ENCODE measurements at places on chromosomes 12 and 14.

DNA sequence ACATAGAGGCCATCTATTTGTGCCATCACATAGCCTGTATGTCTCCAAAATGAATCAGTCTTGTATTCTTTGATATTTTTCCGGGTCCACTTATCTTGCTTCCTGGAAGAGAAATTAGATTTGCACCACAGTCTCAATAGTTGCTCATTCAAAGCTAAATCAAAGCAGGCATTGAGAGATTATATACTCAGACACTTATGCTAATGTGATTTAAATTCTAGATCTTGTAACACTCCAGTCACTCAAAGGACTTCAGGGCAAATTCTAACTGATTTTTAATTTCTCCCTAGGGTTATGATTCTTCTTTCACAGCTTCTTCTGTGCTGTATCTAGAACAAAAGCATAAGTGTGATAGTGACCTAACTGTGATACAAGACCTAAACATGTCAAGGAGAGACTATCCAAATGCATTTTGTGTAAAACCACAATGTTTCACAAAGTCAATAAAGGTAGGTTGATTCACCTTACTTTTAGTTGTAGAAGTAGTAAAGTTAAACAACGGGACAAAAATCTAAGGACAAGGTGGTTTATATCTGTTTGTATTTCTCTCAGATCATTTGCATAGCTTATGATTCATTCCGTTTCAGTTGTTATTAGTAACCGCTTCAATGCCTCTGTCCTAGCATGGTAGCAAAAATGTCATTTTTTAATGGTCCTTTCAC, 26.8 kb downstream of the PLBD1 start:
- DNase-seq, result no peak

DNA sequence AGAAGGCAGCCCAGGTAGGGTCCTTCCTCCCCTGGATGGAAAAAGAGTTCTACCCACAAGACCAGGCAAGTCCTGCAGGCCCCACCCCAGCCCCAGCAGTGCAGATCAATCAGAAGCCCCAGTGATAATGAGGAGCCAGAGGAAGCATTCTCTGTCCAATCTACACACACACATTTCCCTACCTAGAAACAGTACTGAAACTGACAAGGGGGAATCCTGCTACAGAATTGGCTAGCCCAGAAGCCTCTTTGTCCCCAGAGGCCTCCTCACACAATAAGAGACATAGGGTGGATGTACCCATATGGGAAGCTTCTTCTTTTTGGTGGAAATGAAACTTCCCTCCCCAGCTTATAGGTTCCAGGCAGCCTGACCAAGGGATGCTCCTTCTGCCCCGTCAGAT, 9.9 kb downstream of the FSCB start:
- DNase-seq, result no peak

DNA sequence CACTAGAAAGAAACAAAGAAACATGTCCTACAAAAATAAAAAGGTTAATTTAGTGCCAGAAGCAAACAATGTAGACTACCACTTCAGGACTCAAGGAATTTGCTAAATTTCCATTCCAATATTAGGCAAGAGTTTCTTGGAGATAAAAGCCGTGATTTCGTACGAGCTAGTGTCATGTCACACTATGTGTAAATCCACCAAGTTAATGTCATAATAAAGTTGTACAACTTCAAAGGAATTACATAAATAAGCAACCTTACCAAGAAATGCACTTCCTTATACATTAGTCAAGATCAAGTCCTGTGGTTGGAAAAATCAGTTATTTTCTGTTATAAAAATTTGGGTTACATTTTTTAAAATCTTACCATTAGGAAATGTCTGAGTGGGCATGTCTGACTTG, 1222.8 kb downstream of the GALC start:
- DNase-seq, result no peak

- no peak for DNase-seq
Observed at GRCh38 chr12:92717202-92717601, 14.4 kb downstream of the PLEKHG7 start.

GRCh38 chr12:77133566-77133965, 68.2 kb upstream of the E2F7 start:
- no peak for DNase-seq

DNA sequence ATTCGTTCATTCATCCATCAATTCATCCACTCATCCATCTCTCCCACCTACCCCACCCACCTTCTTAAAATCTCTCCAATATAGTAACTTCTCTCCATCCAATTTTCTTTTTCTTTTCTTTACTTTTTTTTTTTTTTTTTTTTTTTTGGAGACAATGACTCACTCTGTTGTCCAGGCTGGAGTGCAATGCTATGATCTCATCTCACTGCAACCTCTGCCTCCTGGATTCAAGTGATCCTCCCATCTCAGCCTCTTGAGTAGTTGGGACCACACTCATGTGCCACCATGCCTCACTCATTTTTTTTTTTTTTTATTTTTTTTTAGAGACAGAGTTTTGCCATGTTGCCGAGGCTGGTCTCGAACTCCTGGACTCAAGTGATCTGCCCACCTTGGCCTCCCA, 118.4 kb downstream of the SUDS3 start:
- no peak for DNase-seq

DNA sequence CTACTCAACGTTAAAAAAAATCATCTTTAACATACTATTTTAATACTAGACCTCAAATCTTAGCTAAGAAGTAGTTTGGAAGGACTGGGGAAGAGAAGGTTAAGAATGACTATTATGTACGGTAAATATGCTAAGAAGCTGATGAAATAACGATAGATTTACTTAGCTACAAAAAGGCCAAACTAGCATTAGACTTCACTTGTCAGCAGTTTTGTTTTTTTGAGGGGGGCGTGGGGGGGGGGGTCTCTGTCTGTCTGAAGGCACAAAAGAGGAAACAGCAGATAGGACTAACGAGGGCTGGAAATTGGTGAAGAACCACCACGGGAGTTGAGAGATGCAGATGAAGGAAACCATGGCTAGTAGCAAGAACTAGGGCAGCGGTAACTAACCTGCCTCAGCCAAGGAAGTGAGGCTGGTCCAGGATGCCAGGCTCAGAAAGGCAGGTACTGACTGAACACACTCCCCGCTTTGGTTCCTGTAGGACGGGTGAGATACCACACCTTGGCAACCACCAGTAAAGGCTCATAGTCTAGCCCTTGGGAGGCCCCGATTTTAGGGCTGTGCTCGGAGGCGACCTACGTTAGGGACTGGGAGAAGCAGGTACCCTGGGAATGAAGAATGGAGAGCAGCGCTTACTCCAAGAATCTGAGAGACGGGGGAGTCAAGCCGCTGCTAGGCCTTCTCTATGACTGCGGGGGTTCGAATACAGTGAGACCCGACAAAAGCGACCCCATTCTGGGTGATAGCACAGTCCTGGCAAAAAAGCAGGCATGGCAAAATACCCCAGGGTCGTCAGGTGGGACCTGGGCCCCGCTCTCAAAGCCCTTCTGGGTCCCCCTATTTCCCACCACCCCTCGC, 675 bp downstream of the NEDD8 start:
- no peak for DNase-seq

All from NCI-H510A treated with DMSO at 0.1 percent for 48 hours (cell line).